Activated effector memory CD4-positive, alpha-beta T cell treated with anti-CD3 and anti-CD28 coated beads, Interleukin-2, amount 50 U/mL, for 16 hours (primary cell): ENCODE measurements at places on chromosomes 3 and 15.

DNA sequence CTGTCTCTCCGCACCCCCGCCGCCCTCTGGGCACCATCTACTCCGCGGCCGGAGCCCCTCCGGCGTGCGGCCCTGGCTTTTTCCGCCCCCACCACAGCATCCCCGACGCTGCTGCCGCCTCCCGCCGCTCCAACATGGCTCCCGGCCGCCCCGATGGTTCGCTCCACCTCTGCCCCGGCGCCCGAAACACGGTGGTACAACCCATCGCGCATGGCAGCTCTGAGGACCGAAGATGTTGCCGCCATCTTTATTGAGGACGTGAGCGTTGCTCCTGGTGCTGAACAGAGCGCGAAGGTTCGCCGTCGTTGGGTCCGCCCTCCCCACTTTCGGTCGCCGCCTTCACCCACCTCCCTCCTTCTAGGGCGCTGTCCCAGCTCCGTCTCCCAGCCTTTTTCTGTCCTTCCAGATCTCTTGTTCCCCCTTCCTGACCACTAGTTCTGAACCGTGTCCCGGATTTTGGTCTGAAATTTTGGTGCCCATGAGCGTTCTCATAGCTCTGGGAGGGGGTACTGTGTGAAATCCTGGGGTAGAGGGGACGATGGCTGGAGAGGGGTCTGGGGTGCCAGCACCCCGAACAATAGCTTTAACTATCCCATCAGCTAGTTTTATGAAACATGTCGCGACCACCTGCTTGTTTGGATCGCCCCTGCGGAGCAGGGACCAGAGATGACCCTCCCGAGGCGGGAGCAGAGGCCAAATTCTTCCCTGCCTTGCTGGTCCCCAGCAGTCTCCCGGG, at the start of gene CELSR3:
TSS of gene CELSR3 (minus strand) at position 134 of the 736 bp plus-strand sequence. CDS start 252 bp downstream, outside the sequence.
- DNase-seq, result peak; percentile 90

- DNase-seq, result no peak
Observed at GRCh38 chr15:61752001-61752400, 308.2 kb downstream of the VPS13C start.

DNA sequence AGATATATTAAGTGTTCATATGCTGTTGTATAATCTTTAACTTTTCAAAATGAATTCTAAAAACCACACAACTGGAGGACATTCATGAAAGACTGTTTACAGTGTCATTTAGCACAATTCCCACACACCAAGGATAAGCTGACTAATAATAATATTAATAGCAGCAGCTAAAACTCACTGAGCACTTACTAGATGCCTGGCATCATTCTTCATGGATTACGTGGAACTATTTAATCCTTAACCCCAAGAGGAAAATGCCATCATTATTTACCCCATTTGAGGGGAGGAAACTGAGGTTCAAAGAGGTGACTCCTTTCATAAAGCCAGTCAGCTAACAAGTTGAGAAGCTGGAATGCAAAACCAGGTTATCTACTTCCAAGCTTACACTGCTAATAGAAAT, 77.0 kb downstream of the TMEM108 start:
- no peak for DNase-seq

DNA sequence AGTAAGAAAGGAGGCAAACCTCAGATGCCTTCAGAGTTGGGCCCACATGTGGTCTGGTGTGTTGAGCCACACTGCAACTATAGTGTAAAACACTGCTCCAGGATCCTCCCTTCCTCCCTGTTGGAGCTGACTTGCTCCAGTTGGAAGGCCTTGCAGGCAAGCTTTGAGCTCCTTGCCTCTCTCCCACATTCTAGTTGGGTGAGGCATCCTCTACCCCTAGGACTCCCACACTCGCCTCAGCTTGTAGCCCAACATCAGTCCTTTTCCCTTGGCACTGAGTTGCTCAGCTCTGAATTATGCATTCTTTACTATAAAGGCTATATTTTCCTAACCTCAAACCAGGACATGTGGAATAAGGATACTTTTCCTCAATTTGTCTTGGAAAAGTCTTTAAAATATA, 143.9 kb downstream of the NECTIN3 start:
- DNase-seq, result no peak

- DNase-seq, result no peak
Observed at GRCh38 chr3:134481166-134481565, 4.6 kb downstream of the ANAPC13 start.

DNA sequence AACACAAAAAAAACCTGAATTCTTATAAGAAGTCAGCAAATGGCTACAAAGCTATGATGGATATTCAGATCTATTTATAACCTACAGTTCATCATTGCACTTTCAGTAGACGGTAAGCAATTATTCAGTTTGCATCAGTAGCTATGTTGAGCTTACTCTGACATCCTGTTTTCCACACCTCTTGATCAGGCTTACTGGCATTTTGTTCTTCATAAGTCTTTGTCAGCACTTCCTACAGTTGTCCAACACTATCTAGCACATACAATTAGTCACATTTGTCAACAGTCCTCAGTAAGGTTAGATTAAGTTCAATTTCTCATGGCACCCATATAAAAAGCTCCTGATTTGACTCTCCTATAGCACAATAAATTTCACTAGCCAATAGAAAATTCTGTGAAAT, 71.2 kb upstream of the ST3GAL6 start:
- DNase-seq, result no peak

DNA sequence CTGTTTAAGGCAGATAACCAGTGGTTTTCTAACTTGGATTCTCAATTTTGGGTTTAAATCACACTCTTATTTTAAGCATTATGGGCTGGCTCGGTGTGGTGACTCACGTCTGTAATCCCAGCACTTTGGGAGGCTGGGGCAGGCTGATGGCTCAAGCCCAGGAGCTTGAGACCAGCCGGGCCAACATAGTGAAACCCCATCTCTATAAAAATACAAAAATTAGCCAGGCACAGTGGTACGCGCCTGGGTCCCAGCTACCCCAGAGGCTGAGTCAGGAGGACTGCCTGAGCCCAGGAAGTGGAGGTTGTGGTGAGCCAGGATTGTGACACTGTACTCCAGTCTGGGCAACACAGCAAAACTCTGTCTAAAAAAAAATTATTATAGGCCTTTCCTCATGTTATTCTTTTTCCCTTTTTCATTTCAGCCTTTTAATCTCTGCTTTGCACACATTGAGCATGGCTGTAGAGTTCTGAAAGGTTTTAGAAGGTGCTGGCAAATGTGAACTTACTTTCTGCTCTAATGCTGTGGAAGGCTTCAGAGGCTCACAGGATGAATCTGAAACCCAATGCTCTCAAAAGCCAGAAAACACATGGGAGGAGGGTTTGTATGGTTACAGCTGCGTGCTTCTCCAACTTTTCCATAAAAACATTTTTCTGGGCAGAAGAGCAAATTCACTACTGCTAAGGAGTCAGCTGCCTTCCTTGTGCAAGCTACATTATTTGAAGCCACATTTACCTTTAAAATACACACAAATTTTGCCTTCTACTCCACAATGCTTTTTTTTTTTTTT, 32.5 kb downstream of the CHAC1 start:
- DNase-seq, result no peak

DNA sequence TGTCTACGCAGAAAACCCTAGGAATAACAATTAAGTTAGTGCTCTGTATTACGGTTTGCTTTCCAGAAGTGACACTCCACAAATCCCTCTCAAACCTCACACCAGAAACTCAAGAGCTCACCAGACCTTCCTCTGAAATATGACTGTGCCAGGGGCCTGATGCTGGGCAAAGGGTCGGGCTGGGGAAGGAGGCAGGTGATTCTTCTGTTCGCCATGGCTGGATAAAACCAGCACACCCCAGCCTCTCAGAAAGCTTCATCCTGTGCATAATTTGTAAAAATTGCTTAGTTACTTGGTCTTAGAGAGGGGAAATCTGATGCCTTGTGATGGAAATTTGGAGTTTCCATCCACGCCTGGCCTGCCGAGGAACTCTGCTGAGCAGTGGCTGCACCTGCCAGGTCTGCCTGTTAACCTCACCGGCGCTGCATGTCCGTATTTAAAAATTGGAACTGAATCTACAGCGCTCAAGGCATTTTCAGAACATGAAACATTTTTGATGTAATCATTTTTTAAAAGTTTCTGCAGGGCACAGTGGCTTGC, 22.7 kb upstream of the ATP1B3 start:
- no peak for DNase-seq

- DNase-seq, result peak; percentile 60
Observed at GRCh38 chr3:52530918-52531826, 2.5 kb downstream of the NT5DC2 start.

DNA sequence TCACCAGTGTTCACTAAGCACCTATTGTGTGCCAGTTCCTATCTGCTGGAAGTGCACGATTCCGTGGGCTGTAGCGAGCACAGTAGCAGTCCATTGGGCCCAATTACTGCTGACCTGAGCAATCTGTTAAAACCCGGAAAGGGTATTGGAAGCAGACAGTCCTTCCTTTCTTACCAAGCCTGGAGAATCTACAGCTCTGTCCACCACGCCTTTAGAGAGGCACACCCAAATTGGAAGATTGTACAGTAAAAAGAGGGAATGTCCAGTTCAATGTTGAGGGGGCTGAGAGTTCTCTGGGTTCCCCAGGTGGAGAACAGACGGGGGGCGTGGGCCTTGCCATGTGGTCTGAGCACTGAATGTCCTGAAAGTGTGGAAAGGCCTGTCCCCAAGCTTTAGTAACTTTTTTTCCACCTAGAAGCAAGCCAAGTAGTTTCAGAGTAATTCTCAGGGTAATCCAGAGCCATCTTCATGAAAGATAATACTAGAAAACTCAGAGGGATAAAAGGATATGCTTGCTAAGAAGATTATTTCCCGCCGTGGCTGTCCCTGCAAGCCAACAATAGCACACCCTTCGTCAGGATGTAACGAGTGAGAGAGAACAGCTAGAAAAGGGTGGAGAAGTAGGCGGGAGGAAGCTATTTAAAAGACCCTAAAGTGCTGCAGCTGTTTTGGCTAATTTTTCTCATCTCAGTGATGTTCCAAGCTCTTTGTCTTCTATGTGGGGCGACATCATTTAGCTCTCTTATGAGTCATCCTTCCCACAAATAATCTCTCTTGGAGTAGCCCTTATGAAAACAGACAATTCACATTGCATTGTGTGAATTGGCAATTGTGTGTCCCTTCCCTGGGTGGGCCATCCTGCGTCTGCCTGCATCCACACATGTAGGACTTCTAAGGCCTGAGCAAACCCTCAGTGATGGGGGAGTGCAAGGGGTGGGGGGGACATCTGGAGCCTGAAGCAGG, 181.0 kb downstream of the ATG7 start:
- no peak for DNase-seq
